Heart left ventricle (tissue), 16 donors: ENCODE measurements at places on chromosomes 12 and 14. TPM values are rescaled to one million over a fixed set of nuclear protein-coding genes. Genes with fewer than 3 reads are reported as not detected.

The MYBPC1 gene
- 2.2 TPM for total RNA-seq

DNA sequence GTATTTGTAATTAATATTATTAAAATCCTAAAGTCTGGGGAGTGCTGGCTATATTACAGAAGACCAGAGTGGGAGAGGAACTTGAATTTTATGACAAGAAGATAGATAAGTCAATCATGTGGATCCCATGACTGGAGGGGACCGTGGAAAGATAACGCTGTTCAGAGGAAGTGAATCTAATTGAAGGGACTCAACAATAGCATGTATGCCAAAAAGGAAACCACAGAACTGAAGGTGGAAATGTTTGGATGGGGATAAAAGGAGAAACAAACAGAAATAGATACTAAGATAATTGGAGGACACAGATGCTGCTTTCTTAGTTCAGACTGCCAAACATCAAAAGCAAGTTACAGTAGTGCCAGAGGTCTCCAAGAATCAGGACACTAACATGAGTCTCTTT lies 21.1 kb downstream of the OR6J1 start:
- no peak for DNase-seq

- DNase-seq, result no peak
Observed at GRCh38 chr14:63454436-63454835, 88.7 kb downstream of the PPP2R5E start.

The NINJ2 gene
- total RNA-seq, result 6.4 TPM

GRCh38 chr14:104086661-104087461 lies 1.4 kb downstream of the ASPG start:
- peak; percentile 77 for DNase-seq

GRCh38 chr14:56208520-56208919 lies 90.3 kb downstream of the PELI2 start:
- no peak for DNase-seq

The NR4A1 gene
- total RNA-seq, result 38.3 TPM

GRCh38 chr12:4984344-4984743 lies 59.3 kb upstream of the KCNA5 start:
- DNase-seq, result no peak

The DLGAP5 gene
- 0.19 TPM for total RNA-seq

DNA sequence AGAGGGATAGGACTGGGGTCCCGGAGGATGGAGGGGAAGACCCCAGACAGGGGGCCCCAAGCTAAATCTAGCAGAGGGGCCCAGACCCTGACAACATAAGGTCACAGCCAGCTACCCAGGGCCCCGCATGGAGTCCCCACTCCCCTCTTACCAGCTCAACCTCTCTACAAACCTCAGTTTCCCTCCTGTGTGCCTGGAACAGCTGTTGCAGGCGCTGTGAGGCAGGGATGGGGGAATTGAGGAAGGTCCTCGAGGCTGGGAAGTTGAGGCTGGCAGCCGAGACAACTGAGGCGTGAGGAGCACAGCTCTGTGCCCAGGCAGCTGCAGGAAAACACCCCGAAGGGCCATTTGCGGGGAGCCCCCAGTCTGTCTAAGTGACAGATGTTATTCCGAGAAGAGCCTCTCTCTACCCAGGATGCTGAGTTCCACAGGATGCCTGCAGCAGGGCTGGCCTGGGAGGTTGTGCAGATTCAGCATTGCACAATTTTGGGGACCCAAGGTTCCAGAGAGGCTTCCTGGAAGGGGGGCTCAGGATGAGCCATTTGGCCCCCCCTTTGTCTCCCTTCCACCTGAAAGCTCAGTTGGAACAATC lies 42.7 kb upstream of the NCOR2 start:
- no peak for DNase-seq

GRCh38 chr14:31360919-31361662 lies 59.3 kb downstream of the HEATR5A start:
- DNase-seq, result no peak

GRCh38 chr12:113725557-113725876 lies 240.6 kb downstream of the RBM19 start:
- DNase-seq, result no peak

DNA sequence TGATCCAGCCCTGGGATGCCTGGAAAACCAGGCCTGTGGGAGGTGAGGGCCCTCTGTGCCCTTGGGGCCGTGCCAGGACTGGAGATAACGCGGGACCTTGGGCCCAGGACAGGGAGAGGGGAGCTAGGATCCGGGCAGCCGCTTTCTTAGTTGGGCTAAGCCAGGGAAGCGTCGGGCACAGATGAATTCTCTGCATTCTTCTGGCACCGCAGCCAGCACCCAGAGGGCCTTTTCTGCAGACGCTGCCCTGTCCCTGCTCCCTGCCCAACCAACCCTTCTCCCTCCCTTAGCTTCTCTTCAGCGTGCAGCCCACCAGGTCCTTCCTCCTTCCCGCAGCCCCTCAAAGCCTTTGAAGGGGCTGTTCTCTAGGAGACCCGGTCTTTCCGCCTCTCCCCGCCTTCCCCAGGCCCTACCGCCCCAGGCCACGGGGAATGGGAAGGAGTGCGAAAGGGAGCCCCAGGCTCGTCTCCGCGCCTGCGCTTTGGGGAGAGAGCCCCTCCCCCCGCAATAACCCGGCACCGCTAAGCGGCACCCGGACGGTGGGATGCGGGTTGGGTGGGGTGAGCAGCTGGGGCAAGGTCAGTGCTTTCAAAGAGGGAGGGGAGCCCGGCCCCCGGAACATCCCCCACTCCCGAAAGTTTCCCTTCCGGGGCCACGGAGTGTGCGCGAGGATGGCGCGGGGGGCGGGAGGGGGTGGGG lies 663 bp downstream of the NCKAP5L start:
- peak; percentile 79 for DNase-seq

The SIX4 gene
- 0.70 TPM for total RNA-seq

The NDUFA12 gene
- total RNA-seq, result 282 TPM

GRCh38 chr12:102423462-102423861 lies 56.9 kb downstream of the IGF1 start:
- DNase-seq, result no peak

The PAX9 gene
- total RNA-seq, result not detected

DNA sequence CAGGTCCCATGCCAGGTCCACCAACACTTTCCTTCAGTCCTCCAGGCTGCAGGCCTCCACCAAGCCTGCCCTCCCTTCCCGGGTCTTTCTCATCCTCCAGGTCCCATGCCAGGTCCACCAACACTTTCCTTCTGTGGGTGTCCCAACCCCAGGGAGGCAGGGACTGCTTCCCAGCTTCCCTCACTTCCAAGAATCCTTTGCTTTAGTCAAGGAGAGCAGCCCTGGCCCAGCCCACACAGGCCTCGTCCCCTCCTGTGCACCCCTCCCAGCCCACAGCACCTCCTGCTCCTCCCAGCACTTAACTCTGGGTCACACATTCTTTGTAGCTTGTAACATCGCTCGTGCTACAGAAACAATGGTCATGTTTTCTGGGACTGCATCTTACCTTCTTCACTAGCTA lies 72.9 kb downstream of the TESC start:
- DNase-seq, result no peak

The CRY1 gene
- total RNA-seq, result 9.7 TPM

- no peak for DNase-seq
Observed at GRCh38 chr14:64112867-64113678, 181.1 kb downstream of the ESR2 start.

GRCh38 chr12:114884575-114884974 lies 200.6 kb upstream of the TBX3 start:
- no peak for DNase-seq

The POTEM gene
- total RNA-seq, result not detected

GRCh38 chr14:51999084-51999483 lies 9.7 kb downstream of the RTRAF start:
- DNase-seq, result no peak

The KRR1 gene
- 37.2 TPM for total RNA-seq

The SELPLG gene
- 1.8 TPM for total RNA-seq

GRCh38 chr14:68677476-68677875 lies 115.4 kb downstream of the ZFP36L1 start:
- no peak for DNase-seq

DNA sequence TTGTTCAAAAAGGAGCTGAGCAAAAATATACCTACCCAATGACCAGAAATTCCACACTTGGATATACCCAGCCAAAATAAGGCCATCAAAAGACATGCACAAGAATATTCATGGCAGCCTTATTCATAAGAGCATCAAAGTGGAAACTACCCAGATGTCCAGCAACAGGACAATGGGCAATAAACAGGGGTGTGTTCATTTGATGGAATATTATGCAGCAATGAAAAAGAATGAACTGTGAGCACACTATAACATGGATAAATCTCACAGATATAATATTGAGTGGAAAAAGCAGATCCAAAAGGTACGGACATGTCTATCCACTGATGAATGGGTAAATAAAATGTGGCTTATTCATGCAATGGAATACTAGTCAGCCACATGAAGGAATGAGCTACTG lies 209.2 kb upstream of the LHX5 start:
- DNase-seq, result no peak

The GRIN2B gene
- total RNA-seq, result not detected

DNA sequence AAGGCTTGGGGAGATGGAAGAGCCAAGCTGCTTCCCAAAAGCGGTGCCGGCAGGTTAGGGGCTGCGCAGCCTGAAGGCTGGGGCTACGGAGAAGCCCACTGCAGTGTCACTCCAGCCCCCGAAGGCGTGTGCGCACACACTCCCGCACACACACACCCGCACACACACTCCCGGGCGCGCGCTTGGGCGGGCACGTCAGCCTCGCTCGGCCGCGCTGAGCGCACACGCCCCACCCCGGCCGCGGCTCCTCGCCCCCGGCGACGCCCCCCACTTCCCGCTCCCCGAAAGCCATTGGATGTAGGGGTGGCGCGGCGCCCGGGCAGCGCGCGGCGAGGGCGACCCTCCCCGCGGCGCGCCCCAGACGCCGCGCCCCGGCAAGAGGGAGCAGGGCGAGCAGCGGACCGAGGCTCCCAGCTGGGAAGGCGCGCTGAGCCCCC lies at the start of gene KCNK10:
Gene KCNK10 (minus strand): TSS at position 184 of the 437 bp plus-strand sequence. CDS start 471 bp downstream, outside the sequence.
- DNase-seq, result no peak
